ENCODE measurements at places on chromosomes 16 and 17.

DNA sequence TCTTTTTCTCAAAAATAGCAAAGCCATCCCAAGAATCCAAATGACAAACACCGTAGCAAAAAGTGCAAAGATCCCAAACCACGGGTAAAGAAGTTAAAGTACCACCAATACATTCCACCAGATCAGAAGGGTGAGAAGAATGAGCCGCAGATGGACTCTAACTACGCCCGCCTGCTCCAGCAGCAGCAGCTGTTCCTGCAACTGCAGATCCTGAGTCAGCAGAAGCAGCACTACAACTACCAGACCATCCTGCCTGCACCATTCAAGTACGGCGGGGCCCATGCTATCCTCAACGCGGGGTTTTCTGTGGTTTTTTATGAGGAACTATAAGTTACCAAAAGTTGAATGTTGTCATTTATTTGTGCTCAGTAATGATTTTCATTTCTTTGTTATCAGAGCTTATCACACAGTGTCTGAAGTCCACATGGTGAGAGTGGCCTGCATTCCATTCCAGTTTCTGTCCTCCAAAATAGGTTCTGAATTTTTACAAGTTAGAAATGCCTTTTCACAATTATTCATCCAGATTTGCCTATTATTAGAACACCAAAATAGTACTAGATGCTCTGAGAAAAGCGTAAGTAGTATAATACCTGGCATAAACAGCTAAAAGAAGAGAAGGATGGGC lies 169.2 kb downstream of the MRTFB start:
- no peak for DNase-seq

GRCh38 chr17:13351046-13351445 lies 250.7 kb downstream of the HS3ST3A1 start:
- DNase-seq, result no peak

DNA sequence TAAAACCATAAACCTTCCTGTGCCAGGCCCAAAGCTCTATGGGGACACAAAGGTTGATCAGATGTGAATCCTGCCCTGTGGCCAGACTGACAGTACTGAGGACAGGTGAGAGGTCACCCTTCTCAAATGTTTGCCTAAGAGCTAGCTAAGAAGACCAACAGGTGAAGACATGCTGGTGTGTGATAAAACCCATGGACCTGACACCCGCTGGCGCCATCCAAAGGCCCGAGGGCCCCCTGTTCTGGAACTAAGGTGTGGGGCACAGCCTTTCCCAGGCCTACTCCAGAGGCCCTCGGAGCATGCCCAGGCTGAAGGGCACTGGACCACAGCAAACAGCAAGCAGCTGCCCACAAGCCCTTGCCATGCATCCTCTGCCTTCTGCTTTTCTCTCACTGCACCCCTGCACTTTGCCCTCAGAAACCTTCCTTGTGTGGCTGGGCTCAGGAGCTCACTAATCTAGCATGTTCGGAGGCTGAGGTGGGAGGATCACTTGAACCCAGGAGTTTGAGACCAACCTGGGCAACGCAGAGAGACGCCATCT lies 5.2 kb upstream of the CDK3 start:
- no peak for DNase-seq

DNA sequence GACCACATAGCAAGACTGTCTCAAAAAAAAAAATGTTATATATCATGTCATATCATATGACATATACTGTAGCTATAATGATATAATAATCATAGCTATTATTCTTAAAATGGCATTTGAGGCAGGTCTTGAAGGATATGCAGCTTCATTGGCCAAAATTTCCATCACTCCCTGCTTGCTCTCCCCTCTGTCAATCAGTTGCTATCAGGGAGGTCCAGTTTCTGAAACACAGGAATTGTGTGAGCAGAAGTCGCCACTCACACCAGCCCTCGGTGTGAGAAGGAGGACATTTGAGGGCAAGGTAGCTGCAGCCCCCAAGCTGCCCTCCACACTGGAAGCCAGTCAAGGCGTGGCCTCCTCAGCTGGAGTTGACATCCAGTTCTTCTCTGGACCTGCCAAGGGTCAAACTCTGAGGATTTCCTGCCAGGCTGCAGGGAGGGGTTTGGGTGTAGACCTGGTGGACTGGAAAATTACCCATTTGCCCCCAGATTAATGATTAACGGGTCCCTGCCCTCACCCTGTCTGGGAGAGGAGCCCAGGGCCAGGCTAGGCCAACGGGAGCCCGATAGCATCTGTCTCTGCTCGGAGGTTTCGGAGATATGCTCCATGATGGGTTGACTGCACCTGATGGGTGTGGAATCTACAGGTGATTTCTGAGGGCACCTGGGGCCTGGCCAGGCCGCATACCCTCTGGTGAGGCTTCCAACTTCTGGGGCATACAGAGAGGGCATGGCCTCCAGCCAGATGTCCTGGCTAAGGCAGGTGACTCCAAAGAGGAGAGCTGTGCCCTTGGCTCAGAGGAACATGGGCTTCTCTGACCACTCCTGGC lies 18.8 kb downstream of the WNT9B start:
- DNase-seq, result no peak

DNA sequence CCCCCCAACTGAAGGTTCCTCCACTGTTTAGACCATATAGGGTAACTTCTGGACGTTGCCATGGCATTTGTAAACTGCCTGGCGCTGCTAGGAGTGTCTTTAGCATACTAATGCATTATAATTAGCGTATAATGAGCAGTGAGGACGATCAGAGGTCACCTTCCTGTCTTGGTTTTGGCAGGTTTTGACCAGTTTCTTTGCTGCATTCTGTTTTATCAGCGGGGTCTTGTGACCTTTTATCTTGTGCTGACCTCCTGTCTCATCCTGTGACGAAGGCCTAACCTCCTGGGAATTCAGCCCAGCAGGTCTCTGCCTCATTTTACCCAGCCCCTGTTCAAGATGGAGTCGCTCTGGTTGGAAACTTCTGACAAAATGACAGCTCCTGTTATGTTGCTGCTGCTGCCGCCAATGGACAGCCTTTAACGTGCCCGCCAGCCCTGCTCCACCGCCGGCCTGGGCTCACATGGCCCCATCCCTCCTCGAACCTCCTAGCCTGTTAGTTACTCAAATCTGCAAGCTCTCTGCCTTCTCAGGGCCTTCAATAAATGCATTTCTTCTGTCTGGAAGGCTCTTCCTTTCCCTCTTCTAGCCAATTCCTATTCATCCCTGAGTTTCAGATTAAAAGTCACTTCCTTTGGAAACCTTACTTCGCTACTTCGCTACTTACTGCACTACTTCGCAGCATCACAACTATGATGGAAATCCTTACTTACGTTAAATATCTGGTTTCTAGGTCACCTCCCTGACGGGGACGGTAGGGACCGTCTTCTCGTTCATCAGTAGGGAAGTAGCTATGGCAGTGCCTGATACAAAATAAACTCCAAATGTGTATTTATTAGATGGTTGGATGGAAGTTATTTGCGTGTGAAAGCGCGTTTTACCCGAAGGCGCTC lies 640 bp upstream of the NAGLU start:
- no peak for DNase-seq

DNA sequence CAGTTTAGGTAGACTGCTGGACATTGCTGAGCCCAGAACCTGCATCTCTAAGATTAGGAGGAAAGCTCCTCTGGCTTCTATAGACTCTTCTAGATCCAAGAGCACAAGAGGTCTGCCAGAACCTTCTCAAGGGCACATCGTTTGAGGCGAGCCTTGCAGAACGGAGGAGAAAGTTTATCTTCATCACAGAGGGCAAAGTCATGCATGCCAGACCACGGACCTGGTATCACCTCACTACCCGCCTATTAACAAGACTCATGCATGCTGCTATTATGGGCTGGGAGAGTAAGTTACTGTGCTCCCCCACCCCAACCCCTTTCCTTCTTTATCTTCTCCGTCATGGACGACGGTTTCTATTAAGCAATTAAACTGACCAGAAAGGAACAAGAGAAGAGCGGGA lies 23.3 kb downstream of the MYH11 start:
- DNase-seq, result no peak

DNA sequence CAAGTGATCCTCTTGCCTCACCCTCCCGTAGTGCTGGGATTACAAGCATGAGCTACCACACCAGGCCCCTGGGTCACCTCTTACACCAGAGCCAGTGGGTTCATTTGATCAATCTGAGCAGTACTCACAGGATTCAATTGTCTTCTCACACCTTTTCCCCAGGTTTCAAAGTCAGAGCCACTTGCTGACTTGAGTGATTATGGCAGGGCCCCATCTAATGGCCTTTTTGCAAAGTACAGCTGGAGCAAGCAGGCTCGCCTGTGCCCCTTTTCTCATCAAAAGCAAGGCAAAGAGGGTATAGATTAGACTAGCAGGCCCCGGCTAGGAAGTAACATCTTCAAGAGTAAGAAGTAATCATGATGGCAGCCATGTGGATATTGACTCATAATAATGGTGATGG lies 114.8 kb upstream of the NOL11 start:
- peak; percentile 66 for DNase-seq

DNA sequence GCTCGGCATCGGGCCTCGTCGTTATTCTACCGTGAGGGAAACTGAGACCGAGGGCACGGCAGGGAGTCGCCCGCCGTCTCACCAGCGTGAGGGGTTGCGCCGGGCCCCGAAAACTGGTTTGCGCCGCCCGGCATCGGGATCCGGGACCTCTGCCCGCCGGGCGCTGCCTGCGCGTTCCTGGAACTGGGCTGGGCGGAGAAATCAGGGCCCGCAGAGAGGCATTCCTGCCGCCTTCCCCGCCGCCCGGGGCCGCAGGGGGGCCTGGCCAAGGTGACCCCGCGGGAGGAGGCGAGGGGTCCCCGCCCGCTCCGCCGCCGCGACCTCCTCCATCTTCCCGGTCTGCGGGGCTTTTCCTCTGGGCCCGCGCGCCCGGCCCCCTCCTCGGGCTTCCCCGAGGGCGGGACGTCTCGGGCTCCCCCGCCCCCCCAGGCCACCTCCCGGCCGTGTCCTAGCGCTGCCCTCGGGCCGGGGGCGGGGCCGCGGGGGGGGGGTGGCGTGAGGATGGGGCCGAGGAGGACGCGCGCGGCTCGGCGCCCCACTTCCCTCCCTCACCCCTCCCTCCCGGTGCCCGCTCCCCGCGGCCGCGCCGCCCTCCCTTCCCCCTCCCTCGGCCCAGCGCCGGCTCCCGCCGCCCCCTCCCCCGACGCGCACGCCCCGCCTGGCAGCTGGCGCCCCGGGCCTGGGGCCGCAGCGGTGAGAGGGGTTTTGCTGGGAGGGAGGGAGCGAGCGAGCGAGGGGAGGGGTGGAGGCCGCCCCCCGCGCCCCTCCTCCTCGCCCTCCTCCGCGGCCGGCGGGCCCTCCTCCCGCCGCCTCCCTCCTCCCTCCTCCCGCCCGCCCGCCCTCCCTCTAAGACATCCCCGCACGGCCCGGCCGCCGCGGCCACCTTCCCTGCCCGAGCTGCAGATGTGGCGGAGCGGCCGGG lies at the start of gene GLIS2:
GLIS2 (plus strand) TSS at position 882 of the 922 bp plus-strand sequence. CDS start 16,214 bp downstream, outside the sequence.
- peak; percentile 60 for DNase-seq

DNA sequence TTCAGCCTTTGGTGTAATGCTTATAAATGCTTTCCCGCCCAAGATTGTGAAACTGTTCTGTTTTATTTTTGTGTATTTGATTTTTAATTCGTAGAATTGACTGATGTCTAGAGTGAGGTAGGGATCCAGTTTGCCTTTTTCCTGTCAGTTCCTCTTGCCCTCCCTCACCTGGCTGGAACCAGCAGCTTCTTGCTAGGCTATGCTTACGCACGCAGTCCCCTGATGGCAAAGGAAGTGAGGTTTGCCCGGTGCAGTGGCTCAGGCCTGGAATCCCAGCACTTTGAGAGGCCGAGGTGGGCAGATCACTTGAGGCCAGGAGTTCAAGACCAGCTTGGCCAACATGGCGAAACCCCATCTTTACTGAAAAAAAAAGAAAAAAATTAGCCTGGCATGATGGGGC lies 51.9 kb downstream of the RAB11FIP4 start:
- no peak for DNase-seq

DNA sequence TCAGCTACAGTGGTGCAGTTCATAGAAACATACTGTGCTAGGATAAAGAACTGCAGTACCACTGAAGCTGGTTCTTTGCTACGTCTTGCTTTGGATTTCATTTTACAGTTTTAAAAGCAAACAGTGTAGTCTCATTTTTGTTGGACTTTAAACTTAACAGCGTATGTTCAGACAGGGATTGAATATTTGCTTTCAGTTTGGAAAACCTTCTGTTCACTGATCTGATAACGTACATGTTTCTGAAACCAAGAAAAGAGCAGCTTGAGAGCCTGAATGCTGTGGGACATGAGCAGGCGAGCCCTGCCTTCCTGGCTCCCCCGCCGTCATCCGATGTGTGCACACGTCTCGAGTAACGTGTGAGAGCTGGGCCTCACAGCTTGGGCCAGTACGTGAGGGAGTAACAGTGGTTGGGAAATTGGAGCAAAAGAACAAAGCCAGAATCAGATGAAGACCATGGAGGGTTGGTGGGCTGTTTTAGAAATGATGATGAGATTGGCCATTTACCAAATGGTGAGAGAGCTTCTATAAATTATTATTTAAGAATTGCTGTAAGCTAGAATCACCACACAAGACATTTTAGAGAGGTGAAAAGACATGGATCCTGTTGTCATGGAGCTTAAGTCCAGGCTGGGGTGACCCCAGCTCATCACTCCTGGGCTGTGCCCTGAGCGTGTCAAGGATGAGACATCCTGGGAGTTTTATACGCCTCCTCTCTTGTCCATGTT lies 20.8 kb upstream of the CLEC18C start:
- no peak for DNase-seq

Measured in CD4-positive, alpha-beta T cell treated with Interleukin-21 for 1 hour (primary cell).